Activated CD4-positive, alpha-beta T cell treated with anti-CD3 and anti-CD28 coated beads for 48 hours (primary cell): ENCODE measurements at places on chromosomes 1 and 21.

- no peak for DNase-seq
Measured at GRCh38 chr1:28644494-28644893, 1.6 kb upstream of the TAF12 start.

GRCh38 chr1:180964056-180964455 is 51.4 kb downstream of the KIAA1614 start:
- no peak for DNase-seq

- no peak for DNase-seq
Measured at GRCh38 chr1:170857955-170858354, 77.4 kb upstream of the MROH9 start.

- no peak for DNase-seq
Measured at GRCh38 chr21:45468051-45468970, 63.3 kb downstream of the COL18A1 start.

DNA sequence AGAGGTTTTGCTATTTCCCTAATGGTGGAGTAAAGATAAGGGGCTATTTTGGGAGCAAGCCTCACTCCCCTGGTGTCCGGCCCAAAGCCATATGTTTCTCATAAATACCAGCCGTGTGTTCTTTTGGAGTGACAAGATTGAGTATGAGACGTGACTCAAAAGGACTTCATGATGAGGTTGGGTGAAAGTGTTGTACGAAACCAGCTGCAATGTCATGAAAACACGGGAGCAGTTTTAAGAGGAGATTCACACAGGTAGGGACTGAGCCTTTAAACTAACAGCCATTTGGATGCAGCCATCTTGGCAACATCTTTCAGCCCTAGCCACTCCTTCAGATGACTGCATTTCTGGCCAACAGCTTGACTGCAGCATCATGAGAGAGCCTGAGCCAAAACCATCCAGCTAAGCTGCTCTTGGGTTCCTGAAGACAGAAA is 532.3 kb upstream of the USP24 start:
- no peak for DNase-seq

GRCh38 chr1:63408331-63408730 is 40.9 kb downstream of the ALG6 start:
- no peak for DNase-seq

DNA sequence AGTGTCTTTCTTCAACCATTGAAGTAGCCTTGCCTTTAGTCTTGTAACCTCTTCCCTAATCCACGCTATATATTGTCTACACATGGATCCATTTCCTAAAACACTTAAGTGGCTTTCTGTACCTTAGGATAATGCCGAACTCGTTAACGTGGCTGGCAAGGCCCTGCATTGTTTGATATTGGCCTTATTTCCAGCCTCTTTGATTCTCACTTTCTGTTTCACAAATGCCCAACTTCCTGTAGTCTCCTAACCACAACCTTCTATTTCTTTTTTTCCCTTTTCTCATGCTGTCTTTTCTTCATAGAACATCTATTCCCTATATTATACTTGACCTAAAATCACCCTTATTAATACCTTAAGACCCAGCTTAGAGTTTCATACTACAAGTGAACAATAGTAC is 536.0 kb downstream of the LMO4 start:
- no peak for DNase-seq
